Osteocyte (in vitro differentiated cells): ENCODE measurements at places on chromosomes 13 and 19.

- no peak for DNase-seq
These were observed 27.1 kb downstream of the ATP11A start for GRCh38 chr13:112716841-112717520.

- peak; percentile 73 for DNase-seq
These were observed 92.0 kb upstream of the WASF3 start for GRCh38 chr13:26465514-26465913.

DNA sequence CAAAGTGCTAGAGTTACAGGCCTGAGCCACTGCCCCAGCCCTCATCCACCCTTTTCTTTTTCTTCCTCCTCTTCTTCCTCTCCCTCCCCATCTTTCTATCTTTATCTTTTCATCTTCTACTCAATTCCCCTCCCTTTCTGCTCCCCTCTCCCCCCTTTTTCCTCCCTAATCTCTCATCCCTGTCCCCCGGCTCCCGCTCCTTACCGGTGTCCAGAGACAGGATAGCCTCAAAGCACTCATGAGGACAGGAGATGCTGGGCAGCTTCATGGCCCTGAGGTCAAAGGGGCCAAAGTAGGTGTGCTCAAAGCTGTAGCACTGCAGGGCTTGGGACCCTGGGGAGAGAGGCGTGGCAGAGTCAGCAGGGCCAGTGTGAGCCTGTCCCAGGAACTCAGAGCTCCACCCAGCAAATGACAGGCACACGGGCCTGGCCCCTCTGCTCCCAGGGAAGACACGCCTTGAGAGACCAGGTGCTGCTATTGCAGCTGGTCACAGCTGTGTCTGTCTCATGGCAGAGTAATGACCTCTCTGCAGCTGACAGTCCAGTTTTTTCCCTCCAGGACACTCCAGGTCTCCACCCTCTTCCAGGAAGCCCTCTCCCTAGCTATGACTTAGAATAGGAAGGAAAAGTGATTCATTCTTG, 2.6 kb downstream of the LYPD5 start:
- DNase-seq: no peak

DNA sequence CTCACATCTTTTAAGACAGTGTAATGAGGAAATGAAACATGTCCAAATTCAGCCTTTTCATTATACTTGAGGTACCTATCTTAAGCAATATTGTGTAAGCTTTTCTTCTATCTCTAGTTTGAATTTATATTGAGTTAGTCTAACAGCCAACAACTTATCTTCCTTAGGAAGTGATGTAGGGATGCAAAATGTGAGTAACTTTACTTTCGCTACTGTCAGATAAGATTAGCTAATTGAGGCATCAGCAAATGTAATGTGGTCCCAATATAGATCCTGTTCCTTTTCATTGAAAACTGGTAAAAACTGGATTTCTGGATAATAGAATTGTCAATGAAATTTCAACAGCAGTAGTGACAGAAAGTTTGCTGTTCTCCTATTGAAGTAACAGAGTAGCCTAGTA, 902.2 kb downstream of the GPC5 start:
- no peak for DNase-seq

GRCh38 chr19:29533578-29534544, 8.1 kb downstream of the VSTM2B start:
- DNase-seq: no peak

DNA sequence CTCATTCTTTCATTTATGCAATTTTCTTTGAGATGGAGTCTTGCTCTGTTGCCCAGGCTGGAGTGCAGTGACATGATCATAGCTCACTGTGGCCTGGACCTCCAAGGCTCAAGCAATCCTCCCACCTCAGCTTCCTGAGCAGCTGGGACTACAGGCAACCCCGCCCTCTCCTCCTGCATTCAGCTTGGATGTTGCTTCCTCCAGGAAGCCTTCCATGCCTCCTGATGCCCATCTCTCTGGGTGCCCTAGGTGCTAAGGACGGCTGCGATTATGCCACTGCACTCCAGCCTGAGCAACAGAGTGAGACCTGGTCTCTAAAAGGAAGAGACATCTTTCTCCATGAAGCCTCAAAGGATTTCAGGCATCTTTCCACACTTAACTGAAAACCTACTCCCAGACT, 161.8 kb downstream of the PTPRS start:
- no peak for DNase-seq

- DNase-seq: no peak
These were observed 2.8 kb downstream of the IQCN start for GRCh38 chr19:18271433-18271841.

- DNase-seq: no peak
These were observed 1141.0 kb upstream of the PRR20A start for GRCh38 chr13:55999709-56000108.

DNA sequence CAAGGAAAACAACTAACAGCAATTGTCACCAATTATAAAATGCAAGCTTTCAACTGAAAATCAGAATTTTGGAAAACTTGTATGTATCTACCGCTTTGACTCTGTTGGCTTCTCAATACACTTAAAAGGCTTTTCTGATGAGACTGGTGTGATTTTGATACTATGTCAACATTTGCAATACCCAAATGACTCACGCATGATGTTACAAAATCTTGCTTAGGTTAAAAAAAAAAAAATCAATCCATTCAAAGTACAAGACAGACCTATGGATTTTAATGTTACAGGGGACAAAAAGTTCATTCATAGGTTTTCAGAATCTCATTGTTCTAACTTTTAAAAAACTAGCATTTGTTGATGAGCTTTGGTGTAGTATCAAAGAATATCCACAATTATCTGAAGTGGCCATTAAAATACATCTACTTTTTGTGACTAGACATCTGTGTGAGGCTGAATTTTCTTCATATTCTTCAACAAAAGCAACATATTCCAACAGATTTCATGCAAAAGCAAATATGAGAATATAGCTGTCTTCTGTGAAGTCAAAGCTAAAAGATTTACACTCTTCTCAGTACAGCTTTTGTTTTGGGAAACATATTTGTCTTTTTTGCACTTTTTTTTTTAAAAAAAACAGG, 10.7 kb downstream of the ELF1 start:
- DNase-seq: no peak

DNA sequence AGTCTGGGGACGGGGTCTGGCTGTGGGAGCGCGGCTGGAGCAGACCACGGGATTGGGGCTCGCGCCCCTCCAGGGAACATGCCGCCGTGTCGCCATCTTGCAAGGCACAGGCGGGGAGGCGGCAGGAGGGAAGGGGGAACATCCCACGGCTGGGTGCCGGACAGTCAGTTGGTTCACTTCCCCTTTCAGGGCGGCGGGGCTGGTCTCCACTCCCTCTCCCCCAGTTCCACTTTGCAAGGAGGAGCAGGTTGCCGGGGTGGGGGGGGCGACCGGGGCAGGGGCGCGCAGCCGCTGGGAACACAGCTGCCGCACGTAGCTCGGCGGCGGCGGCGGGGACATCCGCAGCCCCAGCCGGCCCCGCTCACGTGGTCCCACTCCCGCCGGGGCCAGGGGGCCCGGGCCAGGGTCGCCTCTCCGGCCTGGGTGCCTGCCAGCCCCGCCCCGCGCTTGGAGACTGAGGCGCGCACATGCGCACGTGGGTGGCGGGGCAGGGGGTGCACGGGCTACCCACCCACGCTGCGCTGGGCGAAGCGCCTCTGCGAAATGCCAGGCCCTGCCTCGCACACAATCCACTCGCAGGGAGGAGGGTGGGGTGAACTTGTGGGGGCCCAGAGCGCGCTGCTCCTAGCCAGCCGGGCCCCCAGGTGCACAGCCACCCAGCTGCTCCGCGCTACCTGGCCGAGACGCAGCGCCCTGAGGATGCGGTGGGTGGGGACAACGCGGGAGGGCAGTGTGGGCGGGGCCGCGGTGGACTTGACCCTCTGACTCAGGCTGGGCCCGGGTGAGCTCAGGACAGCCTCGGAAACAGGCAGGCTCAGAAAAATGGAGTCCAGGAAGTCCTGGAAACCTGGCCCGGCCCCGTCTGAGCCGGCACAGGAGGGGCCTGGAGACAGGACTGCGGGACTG, 6.4 kb downstream of the KLF16 start:
- DNase-seq: no peak

DNA sequence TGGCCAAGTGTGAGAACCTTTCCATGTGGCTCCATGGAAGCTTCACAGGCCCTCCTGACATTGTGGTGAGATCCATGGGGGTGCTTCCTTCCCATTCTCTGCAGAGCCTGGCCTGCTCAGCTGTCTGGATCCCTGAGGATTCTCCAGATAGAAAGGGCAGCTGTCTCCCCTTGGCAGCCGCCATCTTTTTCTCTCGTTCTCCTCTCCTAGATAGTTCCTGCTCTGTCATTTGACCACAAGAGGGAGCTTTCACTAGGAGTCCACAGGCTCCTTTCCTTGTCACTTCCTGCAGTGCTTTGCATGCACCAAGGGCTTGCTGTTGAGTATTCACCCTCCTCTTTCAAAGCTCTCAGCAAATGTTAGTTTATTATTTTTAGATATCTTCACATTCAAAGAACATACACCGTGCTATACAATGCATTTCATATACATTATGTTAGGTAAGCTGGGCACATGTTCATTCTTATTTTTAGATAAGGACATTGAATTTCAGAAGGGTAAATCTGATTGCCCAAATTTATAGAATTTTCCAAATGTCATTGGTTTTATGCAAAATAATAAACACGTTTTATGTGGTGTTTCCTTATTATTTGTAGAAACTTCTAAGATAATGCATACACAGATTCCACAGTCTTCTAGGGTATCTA, 133.2 kb downstream of the FRY start:
- no peak for DNase-seq

DNA sequence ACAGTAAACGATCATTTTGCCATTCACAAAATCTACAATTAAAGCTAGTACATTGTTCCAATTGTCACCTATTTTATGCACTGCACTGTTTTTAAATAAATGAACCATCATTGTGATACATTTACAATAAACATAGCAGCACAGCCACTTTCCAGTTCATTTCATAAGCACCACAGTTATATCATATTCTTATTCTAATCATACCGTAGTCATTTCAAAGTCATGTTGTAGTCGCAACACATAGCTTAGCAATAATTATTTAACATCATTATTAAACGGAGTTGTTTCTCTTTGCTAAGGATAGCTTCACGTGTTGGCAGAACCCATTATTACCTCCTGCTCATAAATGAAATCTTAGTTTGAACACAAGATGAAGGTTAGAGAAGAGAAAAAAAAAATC, 2.2 kb upstream of the PCDH9 start:
- DNase-seq: no peak

- no peak for DNase-seq
These were observed 79.4 kb upstream of the MCF2L start for GRCh38 chr13:112889351-112890290.

DNA sequence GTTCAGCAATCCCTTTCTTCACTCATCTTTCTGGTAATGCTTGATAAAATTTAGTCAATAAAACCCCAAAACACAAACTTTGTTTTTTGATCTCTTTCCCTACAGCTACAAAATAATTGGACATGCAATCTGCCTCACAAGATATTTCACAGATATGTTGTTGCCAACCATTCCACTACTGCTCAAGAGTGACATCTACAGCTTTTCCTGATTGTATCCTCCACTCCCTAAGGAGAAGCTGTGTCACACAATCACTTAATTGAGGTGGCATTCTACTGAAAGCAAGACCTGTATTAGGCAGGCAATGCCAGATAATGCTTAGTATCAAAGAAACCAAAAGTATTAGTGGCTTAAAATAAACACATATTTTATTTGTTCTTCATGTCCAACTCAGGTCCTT, 1646.2 kb upstream of the SPRY2 start:
- no peak for DNase-seq

GRCh38 chr19:35501684-35502083, 11.4 kb upstream of the KRTDAP start:
- DNase-seq: no peak

DNA sequence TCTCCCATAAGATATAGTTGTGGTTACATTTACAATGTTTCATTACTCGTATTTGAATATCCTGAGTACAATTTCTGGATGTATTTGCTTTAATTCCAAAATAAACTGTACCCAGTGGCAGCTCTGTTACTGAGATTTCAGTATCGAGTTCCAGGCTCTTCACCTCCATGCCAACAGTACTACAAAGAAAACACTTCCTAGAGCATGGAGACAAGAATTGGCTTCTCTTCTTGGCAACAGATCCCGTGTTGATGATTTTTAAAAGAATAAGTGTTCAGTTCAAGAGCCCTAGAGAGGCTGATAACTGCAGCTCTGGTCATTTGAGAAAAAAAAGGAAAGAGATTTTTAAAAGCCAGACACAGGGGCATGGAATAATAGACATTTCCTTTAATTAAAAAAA, 302.8 kb downstream of the EFNB2 start:
- no peak for DNase-seq

DNA sequence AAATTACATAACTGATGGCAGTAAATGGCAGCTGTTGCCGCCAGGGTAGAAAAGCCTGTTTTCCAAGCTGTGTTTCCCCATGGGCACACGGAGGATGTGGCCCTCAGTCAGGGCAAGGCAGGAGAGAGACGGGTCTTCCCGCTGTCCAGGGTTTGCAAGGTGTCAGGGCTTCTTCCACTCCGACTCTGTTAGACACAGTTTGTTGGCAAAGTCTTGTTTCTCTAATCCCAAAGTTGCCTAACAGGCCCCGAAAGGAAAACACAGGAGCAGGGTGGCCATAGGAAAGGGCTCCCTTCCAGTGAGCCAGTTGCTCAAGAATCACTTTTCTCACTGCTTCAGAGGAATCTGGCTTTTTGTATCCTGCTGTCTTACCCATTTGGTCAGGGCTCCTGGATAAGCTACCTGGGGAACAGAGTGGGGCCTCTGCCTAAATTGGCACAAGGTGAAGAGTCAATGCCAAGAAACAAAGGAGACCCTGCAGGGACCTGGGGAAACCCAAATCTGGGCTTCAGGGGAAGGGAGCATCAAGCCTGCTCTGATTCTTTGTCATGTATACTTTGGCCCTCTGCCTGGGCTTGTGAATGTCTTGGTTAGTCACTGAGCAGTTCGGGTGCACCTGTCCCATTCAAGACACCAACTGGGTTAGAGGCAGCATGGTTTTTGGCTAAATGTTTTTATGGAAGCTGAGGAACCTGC, 29.0 kb upstream of the CXCL17 start:
- no peak for DNase-seq

- no peak for DNase-seq
These were observed 8.2 kb downstream of the KLHL26 start for GRCh38 chr19:18645035-18645511.

GRCh38 chr19:56393119-56394012, at the start of gene ZNF582:
ZNF582 (minus strand) TSS chr19:56393534; CDS start chr19:56391752, 1,782 bp downstream.
- peak; percentile 96 for DNase-seq

- no peak for DNase-seq
These were observed 289.4 kb downstream of the FOXO1 start for GRCh38 chr13:40376867-40377535.

- peak; percentile 68 for DNase-seq
These were observed 135.7 kb downstream of the USP12 start for GRCh38 chr13:27035892-27036235.

DNA sequence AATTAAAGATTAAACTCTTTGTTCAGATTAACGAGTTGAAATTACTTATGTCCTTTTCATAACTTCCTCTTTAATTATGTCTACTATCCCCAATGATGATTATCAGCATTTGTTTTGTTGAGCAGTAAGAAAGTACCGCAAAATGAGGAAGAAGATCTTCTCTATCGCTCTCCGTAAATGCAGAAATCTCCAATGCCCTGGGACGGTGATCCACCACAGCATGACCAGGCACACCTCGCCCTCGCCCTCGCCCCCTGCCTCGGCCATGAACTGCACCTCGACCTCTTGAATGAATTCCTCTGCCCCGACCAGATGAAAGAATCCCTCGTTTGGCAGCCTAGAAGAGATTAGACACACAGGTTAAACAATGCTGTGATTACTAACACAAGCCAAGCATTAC, 69.1 kb downstream of the RBM26 start:
- no peak for DNase-seq
